NB4 (cell line): ENCODE measurements at places on chromosomes 6 and 20.

DNA sequence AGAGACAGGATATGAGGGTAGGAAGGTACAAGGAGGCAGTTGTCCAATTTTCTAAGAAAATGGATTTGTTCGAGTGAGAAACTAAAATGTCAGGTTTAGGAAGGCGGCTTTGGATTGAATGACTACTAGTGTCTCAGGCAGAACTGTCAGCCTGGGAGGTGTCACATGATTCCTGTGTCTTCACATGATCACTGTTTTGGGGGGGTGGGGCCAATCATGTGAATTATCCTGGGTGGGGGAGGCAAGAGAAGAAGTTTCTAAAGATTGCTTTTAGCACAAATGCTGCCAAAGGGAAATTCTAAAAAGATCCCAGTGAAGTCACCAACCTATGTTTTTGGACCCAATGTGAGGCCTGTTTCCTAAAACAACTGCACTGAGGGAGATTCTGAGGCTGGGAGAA is 2.3 kb downstream of the SIRPA start:
- peak; percentile 35 for DNase-seq

- no peak for DNase-seq
Measured at GRCh38 chr20:53298911-53299310, 294.7 kb downstream of the ZNF217 start.

- no peak for DNase-seq
Measured at GRCh38 chr6:148765898-148766808, 19.3 kb downstream of the UST start.

DNA sequence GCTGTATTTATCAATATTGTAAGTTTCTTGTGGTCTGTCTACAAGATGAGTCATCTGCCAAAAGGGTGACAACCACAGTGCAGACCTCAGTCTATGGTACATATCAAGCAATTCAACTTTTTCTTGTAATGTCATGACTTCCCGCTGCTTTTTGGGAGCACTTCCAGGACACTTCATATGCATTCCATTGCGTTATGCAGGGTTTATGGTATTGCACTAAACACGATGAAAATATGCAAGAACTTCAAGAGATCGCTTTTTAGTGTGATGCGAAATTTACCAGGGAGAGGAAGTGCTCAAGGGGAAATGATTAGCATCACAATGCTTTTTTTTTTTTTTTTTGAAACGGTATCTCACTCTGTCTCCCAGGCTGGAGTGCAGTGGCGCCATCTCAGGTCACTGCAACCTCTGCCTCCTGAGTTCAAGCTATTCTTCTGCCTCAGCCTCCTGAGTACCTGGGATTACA is 166.5 kb downstream of the TFAP2A start:
- DNase-seq, result peak; percentile 89

DNA sequence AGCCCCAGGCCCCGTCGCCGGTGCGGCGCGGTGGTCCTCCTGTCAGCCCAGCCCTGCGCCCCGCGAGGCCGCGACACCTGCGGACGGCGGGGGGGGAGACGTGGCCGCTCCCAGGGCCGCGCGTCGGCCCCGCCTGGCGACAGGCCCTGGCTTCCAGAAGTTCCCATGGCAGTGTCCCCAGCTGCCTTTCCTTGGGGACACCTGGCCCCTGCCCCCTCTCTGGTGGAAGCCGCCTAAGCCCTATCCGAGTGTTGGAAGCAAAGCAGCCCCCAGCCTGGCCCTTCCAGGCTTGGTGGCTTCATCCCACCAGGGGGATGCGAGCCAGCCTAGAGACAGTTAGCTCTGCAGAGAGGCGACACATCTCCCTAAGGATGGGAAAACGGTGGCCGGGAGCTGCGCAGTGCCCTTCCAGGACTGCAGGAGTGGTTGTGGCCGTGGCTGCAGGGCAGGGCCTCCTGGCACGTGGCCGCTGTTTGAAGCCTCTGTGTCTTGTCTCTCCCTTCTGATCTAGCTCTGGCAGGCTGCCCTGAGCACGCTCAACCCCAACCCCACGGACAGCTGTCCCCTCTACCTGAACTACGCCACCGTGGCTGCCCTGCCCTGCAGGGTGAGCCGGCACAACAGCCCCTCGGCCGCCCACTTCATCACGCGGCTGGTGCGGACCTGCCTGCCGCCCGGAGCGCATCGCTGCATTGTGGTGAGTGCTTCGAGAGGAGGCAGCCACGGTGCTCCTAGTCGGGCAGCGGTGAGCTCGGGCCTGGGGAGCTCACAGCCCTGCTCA is 816 bp downstream of the NPEPL1 start:
- DNase-seq, result peak; percentile 19

GRCh38 chr6:119313937-119314884 is 35.4 kb downstream of the MAN1A1 start:
- no peak for DNase-seq

DNA sequence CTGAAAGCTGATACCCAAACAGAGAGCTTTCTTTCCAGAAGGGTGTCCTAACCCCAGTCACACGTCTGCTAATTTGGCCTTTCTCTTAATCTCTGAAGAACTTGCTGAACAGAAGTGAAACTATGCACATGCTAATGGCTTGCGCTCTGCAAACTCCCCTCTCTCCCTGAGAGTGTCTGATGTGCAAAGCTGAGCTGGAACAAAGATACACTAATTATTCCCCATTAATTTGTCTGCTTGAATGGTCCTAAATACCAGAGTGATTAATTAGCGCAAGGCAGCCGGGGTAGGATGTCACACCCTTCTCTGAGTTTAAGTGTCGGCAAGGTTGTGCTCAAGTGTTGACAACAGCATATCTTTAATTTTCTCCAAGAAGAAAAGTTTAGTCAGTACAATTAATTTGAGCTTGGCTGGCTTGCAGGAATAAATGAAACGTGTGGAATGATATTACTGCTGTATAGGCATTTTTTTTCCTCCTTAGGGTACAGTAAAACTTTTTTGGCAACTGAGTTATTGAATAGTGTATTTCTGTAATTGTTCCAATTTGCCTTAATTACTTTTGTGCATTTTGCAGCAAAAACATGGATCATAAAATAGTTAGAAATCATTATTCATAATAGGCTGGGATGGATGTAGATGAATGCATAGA is 715.9 kb upstream of the POU3F2 start:
- DNase-seq, result no peak

GRCh38 chr6:52065621-52066020 is 21.8 kb downstream of the PKHD1 start:
- no peak for DNase-seq

DNA sequence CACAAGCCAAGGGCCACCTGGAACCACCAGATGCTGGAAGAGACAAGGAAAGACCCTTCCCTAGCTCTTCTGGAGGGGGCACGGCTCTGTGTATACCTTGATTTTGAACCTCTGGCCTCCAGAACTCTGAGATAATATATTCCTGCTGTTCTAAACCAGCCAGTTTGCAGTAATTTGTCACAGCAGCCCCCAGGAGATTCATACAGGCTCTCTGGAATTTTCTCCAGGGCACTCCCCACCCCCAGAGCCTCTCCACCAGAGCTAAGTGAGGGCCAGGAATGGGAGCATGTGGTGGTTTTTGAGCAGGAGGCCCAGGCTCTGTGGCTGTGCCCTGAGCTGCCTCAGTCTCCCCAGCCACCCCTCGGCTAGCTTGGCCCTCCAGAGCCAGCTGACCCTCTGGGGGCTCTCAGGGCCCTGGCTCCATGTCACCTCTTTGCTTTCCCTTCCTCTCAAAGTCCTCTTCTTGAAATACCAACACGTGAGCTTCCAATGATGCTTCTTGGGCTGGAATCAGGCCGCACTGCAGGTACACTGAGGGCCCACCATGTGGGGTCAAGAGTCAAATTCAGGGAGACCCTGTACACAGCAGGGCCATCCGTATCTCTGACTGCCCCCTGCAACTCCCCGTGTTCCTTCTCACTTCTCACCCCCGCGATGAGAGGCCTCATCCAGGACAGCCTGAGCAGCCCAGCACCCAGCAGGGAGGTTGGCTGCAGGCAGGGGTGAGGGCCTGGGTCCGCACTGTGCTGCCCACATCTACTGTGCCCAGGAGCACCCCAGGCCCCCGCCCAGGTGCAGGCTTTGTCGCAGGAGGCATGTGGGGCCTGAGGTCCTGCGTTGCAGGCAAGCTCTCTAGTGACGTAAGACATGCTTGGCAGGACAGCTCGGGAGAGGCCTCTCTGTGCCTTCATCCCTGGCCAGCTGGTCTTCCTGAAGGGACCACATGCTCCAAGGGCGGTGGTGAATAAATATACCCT is 155.5 kb downstream of the ANKRD60 start:
- DNase-seq, result no peak

- no peak for DNase-seq
Measured at GRCh38 chr6:149201068-149201655, 116.3 kb upstream of the TAB2 start.

GRCh38 chr20:39849664-39850063 is 839.4 kb downstream of the MAFB start:
- no peak for DNase-seq

GRCh38 chr6:125913864-125914351 is 42.7 kb upstream of the HINT3 start:
- no peak for DNase-seq

GRCh38 chr6:134223796-134224420 is 94.0 kb downstream of the SGK1 start:
- no peak for DNase-seq

GRCh38 chr6:6588064-6588923 is at the start of gene LY86:
Gene LY86, plus strand, starts transcription at chr6:6588720. Its CDS starts 15 bp downstream, at chr6:6588735.
- peak; percentile 89 for DNase-seq

DNA sequence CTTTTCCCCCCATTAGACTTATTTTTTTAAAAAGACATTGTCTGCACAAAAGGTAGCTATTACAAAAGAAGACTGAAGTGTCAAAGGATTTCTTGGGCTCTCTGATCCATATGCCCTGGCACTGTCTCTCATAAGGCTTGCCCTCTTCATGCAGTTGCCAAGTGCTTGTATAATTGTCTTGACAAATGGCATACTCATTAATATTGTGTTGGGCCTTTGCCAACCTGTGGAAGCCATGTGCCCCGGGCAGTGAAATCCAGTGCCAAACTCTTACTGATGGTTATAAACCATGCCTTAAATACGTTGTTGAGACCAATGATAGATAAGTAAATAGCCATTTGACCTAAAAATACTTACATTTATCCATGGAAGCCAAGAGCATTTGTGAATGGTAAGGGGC is 98.1 kb downstream of the FARS2 start:
- no peak for DNase-seq

- no peak for DNase-seq
Measured at GRCh38 chr6:128515550-128516513, 4.6 kb downstream of the PTPRK start.

GRCh38 chr6:1313767-1314503 is 2.0 kb downstream of the FOXQ1 start:
- peak; percentile 31 for DNase-seq
